Stimulated activated naive CD4-positive, alpha-beta T cell treated with Interleukin-2 at 50 U/mL for 16 hours (primary cell): ENCODE measurements at places on chromosomes 1 and 21.

GRCh38 chr1:29121516-29121935, 2.2 kb downstream of the TMEM200B start:
- DNase-seq = no peak

GRCh38 chr1:222979561-222979960, 163.5 kb downstream of the TLR5 start:
- no peak for DNase-seq

- DNase-seq = no peak
Observed at GRCh38 chr1:165114022-165114888, 242.3 kb downstream of the LMX1A start.

GRCh38 chr1:58047265-58047858, 499.2 kb downstream of the OMA1 start:
- DNase-seq = peak; percentile 2

DNA sequence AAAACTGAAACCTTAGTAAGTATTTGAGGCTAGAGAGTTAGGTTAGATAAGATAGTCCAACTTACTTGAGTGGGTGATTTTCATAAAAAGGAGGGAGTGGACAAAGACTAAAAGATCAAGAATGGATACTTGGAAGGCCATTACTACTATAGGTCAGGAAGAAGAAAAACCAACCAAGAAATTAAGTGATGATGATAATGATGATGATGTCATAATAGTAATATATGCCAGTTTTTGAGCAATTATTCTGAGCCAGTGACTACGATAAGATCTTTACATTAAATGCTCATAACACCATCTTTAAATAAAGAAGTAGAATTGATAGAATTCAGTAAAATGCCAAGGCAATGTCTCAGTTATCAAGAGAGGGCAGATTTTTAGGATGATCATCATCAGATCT, 430.7 kb upstream of the ADAMTS5 start:
- no peak for DNase-seq

GRCh38 chr1:247390116-247390791, 25.7 kb upstream of the NLRP3 start:
- DNase-seq = peak; percentile 79

GRCh38 chr1:153698020-153698922, 19.8 kb downstream of the NPR1 start:
- no peak for DNase-seq

DNA sequence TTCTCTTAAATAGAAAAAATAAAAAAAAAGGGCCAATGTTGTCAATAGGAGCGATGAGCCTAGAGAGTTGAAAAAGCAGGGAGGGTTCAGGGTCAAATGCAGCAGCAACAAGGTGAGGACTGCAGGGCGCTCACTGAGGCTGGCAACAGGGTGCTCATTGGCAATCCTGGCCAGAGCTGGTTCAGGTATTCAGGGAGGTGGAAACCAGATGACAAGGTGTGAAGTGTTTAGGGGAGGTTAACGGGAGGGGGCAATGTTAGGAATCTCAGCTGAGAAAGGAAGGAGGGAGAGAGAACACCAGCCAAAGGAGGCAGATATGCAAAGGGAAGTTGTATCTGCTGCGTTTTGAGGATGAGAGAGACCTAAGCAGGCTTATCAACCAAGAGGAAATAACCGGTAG, 129.8 kb upstream of the DAB1 start:
- no peak for DNase-seq

DNA sequence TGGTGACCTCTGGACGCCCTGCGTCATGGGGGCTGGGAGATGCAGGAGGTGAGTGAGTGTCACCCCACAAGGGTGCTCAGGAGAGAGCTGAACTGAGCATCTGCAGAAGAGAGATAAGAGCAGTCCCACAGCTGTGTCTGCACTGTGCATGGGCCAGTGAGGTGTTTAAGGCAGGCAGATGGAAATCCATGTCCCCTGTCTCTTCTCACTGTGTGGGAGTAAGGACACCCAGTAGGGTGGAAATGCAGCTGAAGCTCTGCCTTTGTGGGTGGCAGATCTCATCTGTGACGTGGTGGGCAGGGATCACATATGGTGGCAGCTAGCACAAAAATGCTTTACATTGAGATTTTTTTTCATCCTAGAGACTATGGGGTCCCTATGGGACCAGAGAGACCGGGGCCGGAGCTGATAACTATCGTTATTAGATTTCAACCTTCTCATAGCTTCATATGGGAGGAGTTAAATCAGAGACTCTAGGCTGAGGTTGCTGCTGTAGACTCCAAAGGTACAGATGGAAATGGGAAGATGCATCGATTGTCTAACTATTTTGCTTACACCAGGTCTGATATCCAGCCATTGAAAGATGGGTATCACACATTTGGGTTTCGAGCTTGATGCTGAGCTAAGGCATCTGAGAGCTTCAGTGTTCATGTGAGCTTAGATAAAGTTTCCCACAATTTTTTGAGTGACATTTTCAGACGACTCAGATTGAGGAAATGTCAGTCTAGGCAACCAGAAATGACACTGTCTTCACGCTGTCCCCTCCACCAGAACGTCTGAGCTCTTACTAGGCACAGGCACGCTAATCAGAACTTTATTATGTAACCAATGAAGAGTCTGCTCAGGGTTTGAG, 65.3 kb upstream of the PSEN2 start:
- no peak for DNase-seq

DNA sequence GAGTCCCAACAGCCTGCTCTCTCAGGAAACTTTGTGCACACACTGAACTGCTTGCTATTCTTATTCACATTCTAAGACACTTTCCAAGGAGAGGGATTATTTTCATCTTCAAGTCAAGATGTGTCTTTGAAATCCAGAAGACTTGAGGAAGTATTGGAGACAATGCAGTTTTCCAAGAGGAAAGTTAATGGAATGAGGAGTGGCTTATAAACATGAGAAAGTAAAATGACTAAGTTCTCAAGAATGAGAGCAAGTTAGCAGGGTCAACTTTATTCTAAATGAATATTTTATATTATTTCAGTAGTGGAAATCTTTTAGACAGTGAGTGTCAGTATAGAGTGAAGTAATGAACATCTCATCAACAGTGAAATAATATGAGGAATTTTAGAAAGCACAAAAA, 1239.3 kb downstream of the MRPL39 start:
- DNase-seq = no peak

GRCh38 chr1:111084999-111085398, 54.9 kb downstream of the DRAM2 start:
- DNase-seq = no peak

DNA sequence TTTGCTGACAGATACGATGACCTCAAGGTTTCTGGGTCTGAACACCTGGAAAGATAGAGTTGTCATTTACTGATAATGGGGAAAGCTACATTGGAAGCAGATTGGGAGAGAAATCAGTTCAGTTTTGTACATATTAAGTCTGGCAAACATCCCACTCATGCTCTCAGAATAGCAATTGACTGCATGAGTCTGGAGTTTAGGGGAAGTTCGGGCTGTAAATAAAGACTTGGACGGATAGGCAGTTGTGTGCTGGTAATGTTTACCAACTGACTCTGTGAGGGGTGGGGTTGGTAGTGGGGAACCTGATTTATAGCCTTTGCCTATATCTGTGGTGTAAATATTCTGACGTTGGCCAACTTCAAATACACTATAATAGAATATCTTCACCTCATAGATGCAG, 4.0 kb downstream of the H6PD start:
- DNase-seq = no peak

- DNase-seq = no peak
Observed at GRCh38 chr1:60162936-60163335, 89.4 kb upstream of the C1orf87 start.

DNA sequence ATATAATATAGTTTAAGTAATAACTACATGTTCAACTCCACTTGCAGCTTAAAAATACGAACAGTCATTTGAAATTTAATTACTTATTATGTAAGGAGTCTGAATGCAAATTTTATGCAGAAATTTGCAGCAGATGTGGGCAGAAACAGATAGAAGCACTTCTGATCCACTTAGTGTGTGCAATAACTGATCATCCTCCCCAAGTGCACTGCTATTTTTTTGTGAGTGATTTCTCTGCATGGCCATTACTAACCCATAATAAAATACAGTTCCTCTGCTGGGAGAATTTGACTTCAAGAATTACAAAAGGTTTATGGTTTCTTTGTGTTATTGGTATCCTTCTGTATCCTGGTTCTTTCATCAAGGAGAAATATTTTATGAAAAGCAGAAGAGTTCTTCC, 611.5 kb upstream of the RGS18 start:
- no peak for DNase-seq

DNA sequence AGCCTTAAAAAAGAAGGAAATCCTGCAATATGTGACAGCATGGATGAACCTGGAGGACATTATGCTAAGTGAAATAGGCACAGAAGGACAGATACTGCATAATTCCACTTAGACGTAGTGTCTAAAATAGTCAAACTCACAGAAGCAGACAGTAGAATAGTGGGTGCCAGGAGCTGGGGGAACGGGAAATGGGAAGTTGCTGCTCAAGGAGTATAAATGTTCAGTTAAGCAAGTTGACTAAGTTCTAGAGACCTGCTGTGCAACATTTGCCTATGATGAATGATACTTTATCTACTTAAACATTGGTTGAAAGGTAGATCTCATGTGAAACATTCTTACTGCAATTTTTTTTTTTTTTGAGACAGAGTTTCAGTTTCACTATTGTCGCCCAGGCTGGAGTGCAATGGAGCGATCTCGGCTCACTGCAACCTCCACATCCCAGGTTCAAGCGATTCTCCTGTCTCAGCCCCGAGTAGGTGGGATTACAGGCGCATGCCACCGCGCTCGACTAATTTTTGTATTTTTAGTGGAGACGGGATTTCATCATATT, 197.8 kb downstream of the HIVEP3 start:
- no peak for DNase-seq

- DNase-seq = no peak
Observed at GRCh38 chr1:30194741-30195423, 528.5 kb downstream of the MATN1 start.

DNA sequence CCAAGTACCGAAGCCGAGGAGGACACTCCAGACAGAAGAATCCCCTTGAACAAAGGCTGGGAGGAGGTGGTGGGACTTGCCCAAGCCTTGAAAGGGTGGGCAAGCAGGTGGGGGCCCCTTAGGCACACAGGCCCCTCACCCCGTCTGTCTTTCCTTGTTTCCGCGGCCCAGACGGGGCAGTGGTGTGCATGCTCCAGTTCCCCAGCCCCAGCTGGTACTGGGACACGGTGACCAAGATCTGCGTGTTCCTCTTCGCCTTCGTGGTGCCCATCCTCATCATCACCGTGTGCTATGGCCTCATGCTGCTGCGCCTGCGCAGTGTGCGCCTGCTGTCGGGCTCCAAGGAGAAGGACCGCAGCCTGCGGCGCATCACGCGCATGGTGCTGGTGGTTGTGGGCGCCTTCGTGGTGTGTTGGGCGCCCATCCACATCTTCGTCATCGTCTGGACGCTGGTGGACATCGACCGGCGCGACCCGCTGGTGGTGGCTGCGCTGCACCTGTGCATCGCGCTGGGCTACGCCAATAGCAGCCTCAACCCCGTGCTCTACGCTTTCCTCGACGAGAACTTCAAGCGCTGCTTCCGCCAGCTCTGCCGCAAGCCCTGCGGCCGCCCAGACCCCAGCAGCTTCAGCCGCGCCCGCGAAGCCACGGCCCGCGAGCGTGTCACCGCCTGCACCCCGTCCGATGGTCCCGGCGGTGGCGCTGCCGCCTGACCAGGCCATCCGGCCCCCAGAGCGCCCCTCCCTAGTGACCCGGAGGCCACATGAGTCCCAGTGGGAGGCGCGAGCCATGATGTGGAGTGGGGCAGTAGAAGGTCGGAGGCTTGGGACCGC, 50.8 kb downstream of the OPRD1 start:
- DNase-seq = no peak

- DNase-seq = no peak
Observed at GRCh38 chr1:198641501-198641900, 2.7 kb downstream of the PTPRC start.

- no peak for DNase-seq
Observed at GRCh38 chr21:31693222-31693621, 33.7 kb downstream of the SOD1 start.

DNA sequence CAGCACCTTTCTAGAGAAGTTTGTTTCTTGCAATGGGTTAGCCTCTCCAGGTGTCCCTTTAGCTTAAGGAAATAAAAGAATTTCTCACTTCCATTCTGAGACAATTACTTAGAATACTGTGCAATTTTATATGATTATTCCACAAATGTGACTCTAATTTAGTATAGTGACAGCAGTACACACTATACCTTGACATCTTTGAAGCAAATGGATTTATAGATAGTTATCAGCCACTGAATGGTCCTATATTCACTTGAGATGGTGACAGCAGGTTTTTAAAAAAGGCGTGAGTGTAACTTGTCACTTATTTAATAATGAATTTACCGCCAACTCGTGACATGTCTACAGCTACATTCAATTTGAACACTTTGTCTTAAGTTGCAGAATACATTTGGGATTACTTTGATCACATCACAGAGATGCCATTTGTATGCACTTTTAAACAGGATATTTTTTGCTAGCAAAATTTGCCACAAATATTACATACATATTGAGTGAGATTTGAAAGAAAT, 71.6 kb downstream of the USP25 start:
- DNase-seq = no peak
